ENCODE measurements at places on chromosomes 3 and 15.
A peak's percentile ranks its signal among the peaks of the same experiment; 100 is the strongest.

GRCh38 chr15:58039079-58040035, 26.2 kb downstream of the ALDH1A2 start:
- DNase-seq: no peak

DNA sequence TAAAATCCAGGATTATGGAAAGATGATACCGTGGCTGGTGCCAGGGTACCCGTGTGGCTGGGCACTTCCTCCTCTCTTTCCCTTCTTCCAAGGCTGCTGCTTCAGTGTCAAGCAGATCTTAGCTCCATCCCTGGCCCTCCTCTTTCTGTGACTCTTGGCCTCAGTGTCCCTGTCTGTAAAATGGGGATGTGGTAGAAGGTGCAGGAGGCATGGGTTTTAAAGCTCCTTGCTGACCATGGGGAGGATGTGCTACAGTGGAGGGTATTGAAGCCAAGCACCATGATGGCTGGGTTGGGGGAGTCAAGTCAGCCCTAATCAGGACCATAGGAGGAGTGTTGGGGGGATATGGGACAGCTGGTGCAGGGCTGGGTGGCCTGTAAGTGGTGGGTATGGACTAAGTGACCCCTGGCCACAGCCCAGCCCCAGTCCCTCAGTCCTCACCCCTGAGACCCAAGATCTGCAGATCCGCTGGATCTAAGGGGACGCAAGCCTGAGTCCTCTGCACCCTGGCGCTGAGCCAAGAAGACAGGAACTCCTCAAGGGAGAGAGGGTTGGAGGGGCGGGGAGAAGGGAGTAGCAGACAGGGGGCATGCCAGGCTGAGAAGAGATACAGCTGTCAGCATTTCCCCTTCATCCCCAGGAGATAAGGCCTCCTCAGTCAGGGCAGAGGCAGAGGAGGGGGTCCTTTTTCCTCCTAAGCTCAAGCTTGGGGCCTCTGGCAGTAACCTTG, 12.0 kb downstream of the PTH1R start:
- DNase-seq: peak; percentile 64

DNA sequence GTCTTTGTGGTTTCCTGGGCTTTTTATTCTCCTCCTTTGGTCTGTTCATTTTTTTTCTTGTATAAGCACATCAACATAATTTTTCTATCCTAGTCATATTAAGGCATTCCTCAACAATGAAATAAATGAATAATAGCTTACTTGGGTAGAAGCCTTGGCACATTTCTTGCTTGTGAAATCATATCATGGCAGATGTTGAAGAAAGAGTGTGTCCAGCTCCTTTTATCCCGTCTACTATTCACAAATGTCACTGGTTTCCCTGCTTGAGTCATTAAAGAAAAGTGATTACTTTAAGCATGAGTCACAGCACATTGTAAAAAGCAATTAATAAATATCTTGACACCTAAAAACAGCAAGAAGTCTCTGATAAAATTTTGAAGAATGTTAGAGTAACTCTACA, 42.1 kb downstream of the MINAR1 start:
- no peak for DNase-seq

- no peak for DNase-seq
Measured at GRCh38 chr3:127887321-127887720, 27.7 kb upstream of the KBTBD12 start.

DNA sequence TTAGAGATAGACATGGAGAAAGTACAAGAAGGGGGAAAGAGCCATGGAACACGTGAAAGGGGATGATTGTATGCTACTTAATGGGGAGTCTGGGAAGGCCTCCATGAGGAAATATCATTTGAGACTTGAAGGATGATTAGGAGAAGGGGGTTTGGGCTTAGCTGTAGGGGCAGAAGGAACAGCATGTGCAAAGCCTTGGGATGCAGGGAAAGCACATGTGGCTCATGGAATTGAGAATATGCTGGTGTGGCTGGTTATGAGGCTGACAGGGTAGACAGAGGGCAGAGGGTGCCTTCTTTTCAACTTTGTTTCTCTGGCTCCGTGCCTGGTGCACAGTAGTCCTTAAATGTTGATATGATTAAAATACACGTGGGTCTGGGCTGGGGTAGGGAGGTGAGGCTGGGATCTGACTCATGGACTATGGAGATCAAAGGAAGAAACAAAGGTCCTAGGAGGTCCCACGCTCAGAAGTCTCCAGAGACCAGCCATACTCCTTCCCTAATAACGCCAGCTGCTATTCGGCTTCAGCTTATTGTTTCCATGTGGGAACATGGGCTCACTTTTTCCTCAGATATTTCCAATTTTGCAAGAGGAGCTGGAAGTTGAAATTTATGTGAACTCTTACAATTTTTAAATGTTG, 1.1 kb downstream of the GTF2E1 start:
- no peak for DNase-seq

- DNase-seq: no peak
Measured at GRCh38 chr3:152047465-152047864, 174.0 kb downstream of the SUCNR1 start.

DNA sequence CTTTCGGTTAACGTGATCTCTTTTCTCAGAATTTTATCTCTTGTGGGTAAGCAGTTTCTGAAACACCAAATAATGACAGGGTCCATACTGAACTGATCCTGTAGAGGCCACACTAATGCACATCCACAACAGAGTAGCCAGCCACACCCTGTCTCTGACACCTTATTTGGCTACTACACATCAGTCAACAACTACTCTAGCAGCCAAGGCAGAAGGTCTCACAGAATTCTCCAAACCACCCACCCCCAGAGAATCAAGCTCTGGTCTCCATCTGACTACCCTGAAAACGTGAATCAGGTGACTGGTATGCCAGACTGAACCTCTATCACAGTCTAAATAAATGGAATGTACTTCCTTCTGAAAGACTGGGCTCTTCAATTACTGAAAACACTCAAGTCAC, 38.0 kb downstream of the EDC3 start:
- DNase-seq: no peak

- no peak for DNase-seq
Measured at GRCh38 chr3:122067588-122068240, 12.6 kb downstream of the CD86 start.

DNA sequence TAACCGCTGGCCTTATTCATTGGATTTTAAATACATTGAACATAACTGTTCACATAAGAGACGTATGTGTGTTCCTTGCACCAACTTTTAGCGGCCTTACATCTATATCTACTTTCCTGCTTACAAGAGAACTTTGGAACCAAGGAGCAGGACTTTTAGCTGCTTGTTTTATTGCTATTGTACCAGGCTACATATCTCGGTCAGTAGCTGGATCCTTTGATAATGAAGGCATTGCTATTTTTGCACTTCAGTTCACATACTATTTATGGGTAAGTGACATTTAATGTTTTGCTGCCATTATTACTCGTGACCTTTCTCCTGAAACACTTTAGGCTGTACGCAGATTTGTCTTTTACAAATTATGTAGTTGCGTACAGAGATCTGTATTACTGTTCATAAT, 47.1 kb downstream of the STT3B start:
- DNase-seq: peak; percentile 25

DNA sequence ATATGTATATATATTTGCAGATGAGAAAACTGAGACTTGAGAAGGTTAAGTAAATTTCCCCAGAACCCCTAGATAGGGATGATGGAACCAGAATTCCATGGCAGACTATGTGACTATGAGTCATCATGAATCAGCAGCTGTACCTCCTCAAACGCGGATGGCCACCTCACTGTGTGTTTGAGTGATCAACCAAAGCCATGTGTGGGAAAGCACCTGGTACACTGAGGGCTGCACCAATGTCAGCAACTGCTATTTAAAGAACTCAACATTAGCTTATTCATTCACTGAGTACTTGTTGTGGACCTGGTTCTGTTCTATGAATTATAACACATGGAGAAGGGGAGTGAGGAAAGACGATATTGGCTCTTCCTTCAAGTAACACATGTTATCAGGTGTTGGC, 377.0 kb downstream of the GAP43 start:
- peak; percentile 38 for DNase-seq

- no peak for DNase-seq
Measured at GRCh38 chr3:101117980-101118379, 124.8 kb upstream of the ABI3BP start.

- no peak for DNase-seq
Measured at GRCh38 chr3:42488687-42489086, 13.8 kb upstream of the VIPR1 start.

DNA sequence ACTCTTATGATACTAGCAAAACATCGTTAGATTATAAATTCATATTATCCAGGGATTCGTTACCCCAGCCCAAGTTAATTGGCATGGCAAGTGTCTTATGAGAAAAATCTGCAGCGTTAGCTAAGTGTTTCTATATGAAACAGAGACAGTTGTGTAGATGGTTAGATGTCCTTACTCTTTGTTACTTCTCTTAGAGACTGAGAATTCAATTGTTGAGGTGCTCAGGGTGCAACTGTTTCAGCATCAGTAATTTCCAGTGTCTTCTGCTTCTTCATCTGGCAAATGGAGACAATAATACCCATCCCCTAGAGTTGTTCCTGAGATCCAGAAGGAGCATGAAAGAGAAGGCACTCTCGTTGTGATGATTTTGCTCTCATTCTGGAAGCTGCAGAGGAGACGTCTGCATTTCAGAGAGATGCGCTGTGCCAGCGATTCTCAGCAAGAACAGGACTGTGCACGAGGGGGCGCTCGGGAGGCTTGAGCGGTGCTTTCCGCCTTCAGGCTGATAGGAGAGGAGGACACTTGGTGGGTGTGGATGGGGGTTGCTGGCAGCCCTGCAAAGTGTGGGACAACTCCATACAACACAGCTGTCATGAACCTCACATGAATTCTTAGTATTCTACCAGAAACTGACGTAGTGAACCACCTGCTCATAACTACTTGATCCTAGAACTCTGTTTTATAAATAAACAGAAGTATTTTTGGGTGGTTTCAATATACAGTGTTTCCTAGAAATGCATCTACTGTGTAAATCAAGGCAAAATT, 39.7 kb upstream of the SPSB4 start:
- DNase-seq: peak; percentile 96

- peak; percentile 83 for DNase-seq
Measured at GRCh38 chr15:72201391-72201921, 3.9 kb upstream of the GRAMD2A start.

DNA sequence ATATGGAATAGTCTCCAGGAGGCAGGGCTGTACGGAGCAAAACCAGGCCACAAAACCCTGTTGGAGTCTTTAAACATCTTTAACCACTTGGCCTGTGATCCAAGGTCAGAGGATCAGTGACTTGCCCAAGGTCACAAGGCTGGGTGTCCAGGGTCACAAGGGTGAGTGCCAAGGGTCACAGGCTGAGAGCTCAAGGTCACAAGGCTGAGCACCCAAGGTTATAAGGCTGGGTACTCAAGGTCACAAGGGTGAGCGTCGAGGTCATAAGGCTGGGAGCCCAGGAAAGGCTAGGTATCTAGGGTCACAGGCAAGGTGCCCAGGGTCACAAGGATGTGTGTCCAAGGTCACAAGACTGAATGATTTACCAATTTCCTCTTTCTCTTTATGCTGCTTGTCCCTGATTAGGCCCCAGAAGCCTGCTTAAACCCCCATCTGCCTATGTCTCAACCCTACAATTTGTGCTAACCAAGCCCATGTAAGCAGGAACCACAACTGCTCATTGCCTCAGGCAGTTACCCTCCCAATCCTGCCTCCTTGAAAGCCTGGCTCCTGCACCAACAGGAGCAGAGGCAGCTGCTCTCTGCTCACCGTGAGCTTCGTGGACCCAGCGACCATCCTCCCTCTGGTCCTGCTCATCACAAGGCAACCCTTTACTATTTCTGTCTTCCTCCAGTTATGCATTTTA, 51.5 kb downstream of the MGLL start:
- DNase-seq: no peak

GRCh38 chr3:46100812-46101211, 73.5 kb upstream of the XCR1 start:
- DNase-seq: no peak

DNA sequence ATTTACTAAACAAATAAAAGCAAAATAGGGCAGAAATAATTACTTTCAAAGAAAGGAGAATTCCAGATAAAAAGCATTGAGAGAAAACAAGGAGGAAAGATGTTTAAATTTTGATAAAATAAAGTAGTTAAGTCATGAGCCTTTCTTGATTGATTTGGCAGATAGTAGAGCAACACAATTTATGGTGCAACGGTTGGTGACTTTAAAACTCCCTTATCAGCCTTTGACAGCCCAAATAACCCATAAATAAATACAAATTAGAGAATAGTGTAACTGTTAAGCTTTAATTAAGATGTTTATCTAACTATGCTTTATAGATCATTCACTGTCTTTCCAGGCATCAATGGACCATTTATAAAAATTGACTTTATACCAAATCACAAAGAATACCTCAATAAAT, 54.0 kb upstream of the EIF1B start:
- no peak for DNase-seq

DNA sequence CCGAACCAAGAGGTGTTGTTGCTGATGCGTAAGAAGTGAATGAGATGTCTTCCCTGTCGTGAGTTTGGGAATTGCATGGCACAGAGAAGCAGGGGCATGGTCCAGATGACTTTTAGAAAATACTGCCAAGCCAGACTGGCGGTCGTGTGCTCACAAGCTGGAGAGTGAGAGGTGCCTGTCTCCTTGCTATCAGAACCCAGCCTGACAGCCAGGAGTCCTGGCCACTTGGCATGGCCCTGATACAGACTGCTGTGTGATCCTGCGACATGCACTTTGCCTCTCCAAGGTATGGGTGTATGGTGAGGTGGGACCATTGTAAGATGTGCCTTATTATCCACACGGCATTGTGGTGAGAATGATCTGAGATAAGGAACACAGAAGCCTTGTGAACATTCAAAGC, 93.0 kb downstream of the SMAD3 start:
- DNase-seq: no peak

DNA sequence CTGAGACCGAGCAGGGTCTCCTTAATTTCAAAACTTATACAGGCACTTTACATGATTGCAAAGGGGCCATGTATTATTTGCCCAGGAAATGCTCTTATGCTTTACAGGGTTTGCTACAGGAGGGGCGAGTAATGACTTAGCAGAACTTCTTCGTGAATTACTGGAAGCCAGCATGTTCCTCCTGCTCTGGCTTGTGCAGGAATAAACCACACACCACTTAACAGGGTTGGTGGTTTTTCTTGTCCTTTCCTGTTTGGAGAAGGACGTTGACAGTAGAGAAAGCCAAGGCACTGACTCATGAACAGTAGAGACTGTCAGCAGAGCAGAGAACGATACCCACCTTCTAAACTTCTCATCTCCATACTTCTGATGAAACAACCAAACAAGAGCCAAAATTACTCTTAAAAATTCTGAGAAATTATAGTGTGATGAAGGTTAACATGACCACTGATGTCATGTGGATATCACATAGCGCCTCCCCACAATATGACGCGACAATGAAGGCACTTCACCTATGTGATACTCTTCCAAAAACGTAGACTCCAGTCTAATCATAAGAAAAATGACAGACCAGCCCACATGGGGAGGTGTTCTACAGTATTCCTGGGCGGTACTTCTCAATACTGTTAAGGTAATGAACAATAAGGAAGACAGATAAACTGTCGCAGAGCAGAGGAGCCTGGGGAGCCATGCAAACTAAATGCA, 24.7 kb upstream of the MCTP2 start:
- no peak for DNase-seq

DNA sequence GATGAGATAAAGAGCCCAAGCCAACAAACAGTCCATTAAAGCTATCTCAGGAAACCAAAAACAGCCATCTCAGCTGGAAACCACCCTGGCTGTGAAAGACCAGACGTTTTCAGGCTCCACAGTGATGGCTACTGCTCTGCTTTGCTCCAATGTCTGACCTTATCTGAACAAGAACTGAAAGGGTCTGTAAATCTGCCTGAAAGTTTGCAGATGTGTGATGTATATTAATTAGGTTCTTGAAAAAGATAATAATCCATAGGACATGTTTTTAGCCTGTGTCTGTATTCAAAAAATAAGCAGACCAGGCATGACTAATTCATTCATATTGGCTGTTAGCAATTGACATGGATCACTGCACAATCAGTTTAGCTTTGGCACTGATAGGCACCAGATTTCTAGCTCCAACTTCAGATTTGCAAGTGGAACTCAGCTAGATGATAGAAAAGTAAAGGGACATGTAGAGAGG, 611.4 kb upstream of the NAALADL2 start:
- DNase-seq: no peak

Data from tongue (tissue), 3 donors.